AG09309 (cell line): ENCODE measurements at places on chromosomes 12 and 14.

- DNase-seq = no peak
Measured at GRCh38 chr12:77728018-77728417, 102.7 kb upstream of the NAV3 start.

DNA sequence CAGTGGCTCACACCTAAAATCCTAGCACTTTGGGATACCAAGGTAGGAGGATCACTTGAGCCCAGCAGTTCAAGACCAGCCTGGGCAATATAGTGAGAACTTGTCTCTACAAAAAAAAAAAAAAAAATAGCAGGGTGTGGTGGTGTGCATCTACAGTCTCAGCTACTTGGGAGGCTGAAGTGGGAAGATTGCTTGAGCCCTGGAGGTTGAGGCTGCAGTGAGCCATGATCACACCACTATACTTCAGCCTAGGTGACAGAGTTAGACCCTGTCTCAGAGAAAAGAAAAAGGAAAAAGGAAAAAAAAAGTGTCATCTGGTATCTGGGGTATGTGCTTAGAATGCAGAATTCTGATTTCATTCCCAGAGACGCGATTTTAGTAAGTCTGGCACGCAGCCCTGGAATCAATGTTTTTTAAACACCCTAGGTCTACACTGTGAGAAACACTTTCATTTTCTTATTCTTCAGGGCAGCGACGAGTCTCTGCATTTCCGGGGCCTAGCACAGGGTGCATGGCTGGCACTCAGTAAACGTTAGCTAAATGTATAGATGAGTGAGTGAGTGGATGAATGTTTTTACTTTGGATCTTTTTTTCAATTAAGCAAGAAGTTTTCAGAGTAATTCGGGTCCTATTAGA, 243.8 kb upstream of the PWP1 start:
- no peak for DNase-seq

- no peak for DNase-seq
Measured at GRCh38 chr14:101223127-101223526, 319.6 kb upstream of the RTL1 start.

- DNase-seq = no peak
Measured at GRCh38 chr12:112801055-112801454, 9.5 kb downstream of the RPH3A start.

DNA sequence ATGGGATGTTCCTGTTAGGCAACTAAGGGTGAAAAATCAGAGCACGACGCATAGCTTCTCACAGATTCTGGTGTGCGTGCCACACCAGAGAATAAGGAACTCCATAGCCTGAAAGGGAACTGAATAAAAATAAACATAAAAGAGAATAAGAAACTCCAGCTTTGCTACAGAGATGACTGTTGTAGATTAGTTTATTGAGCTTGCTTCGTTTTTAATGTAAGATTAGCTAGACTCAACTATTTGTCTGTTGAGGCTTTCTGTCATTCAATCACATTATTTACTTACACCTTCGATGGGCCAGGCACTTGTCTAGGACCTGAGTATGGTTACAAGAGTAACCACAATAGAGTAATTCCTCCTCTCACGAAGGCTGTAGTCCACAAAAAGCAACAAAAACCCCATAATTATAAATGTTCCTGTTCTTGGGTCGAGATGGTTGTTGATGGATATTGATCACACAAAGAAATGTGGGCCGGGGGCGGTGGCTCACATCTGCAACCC, 807 bp upstream of the ZCCHC8 start:
- no peak for DNase-seq

DNA sequence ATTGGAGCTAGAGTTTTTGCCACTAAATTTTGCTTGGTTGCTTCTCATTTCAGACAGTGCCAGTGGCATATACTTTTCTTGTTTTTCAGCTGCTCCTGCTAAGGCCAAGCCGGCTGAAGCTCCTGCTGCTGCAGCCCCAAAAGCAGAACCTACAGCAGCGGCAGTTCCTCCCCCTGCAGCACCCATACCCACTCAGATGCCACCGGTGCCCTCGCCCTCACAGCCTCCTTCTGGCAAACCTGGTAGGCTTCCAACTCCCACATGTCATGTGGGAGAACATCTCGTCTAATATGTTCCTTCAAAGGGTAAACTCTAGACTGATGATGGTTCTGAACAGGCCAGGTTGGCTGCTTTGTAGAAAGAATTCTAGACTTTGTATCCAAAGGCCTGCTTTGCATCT, 11.0 kb downstream of the DLST start:
- no peak for DNase-seq

DNA sequence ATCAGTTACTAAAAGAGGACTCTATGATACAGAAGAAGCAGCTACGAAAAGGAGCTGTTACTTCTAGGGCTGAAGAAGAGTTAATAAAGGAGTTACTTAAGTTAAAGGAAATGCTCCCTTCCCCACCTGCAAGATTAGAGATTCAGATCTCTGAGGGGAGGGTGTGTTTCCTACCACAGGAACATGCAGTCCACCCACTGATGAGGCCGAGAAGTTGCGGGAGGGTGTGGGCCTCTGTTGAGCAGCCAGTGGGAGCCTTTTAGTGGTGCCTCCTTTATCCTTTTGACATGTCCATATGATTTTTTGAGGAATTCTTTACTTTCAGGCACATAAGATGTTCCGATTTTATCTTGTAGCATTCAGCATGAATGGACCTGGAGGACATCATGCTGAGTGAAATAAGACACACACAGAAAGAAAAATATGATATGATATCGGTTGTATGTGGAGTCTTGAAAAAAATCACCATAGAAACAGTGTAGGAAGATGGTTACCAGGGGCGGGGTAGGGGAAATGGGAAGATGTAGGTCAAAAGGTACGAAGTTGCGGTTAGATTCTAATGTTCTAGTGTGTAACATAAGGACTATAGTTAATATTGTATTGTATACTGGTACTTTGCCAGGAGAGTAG, 4.4 kb upstream of the M6PR start:
- DNase-seq = no peak

DNA sequence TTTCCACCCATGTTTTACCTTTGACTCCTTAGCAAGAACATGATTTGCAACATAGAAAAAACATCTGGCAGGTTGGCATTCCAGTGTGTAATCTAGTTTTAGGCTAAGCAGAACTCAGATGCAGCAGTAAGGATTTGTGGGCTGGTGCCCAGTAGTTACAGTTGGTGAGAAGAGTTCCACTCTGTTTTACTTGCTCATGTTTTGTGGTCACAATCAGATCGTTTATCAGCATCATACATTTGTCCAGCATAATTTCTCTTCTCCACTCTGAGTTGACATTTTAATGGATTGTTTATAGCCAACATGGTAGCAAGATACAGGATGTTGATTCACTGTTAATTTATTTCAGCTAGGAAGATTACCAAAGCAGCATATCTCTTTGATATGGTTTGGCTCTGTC, 120.0 kb downstream of the PDE6H start:
- DNase-seq = no peak

- no peak for DNase-seq
Measured at GRCh38 chr12:64218597-64218996, 3.5 kb downstream of the KICS2 start.

- peak; percentile 41 for DNase-seq
Measured at GRCh38 chr12:5441497-5442236, 9.8 kb downstream of the NTF3 start.

- DNase-seq = no peak
Measured at GRCh38 chr12:93005928-93006392, 76.9 kb upstream of the EEA1 start.

DNA sequence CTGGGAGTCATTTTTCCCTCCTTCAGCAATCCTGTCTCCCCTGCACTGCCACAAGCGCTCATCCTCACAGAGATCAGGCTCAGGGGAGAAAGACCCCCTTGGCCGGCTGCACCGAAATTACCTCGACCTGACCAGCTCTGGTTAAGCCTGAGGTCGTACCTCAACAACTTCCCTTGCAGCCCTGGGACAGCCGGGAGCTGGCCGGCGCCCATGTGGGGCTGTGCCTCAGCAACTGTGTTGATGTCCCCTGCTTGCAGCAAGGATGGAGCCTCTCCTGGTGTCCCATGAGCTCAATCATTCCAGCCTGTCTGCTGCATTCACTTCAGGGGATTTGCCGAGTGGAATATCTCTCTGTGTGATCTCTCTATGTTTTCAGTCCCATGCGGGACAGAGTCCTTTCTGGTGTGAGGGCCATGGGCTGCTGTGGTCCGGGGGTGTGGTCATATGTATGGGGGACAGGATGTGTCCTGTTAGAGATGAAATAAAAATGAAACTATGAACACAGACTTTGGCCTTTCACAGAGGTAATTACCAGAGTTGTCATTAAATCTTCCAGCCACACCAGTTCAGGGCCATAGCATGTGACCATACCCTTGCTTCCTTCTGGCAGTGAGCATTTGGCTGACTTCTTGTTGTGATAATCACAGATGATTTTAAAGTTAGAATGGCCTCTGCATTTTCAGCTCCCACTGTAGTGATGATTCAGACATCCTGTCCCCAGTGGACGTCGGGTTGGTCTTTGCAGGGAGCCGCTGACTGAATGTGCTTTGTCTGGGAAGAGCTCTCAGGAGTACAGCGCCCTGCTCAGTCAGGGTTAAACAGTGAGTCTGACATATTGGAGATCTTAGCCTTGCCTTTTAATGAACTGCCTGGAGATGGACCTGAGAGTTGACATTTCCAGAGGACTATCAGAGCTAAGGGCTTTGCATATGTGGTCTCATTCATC, 405.9 kb downstream of the AACS start:
- no peak for DNase-seq

DNA sequence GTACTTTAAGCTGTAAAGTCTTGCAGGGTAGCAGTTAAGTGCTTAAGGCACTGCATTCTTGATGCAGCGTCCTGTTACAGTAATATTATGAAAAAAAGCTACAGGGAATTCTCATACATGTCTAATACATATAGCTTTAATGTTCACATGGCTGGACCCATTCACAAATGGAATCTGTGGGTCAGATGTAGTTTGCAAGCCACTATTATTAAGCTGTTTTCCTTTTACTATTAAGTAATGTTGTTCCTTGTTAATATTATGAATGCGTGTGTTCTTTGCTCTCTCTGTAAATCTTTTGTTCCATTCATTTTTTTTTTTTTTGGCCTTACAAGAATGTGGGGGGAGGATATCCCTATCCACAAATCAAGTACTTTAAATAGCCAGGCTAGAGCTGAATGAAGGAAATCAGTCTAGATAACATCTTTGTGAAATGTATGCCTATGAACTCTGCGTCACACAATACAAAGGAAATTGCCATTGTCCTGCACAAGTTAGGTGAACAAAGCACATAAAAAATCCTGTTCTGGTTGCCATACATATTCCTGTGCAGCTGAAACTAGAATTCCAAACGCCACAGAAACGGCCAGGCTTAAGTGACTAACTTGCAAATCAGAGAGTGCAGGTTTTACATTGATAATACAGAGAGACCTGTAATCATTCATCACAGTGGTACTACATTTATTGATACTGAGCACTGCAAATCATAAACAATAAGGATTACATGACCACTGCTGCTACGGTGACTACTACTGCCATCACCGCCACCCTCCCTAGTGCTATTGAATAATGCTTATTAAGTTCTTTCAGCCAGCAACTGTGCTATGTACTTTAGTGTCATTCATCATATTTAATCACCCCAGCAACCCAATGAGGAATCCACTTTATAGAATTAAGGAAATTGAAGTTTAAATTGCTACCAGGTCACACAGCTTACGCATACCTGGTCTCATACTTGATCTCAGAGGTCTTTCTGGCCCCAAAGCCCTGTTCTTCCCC, 111.9 kb downstream of the HMGA2 start:
- no peak for DNase-seq

GRCh38 chr12:106233011-106233410, 14.8 kb downstream of the CKAP4 start:
- DNase-seq = no peak

DNA sequence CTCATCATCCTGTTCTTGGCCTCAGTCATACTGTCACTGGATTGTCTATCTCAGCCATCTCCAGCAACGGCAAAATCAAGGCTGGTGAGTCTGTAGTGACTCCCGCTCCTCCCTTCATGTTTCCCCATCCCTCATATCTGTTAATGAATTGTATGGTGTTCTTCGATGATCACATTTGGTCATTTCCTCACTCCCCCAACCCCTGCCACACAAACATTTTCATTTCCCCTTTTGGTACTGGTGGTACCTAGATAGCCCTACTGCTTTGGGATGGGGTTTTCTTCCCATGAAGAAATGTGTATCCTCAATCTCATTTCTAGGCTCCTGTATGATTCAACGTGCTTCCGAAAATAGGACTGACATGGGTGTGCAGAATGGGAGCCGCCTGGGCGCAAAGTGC, 2.7 kb upstream of the KLHL33 start:
- DNase-seq = no peak

GRCh38 chr12:27105746-27106536, 23.6 kb upstream of the C12orf71 start:
- DNase-seq = no peak

GRCh38 chr12:49930515-49931288, 19.8 kb upstream of the AQP2 start:
- no peak for DNase-seq

- DNase-seq = no peak
Measured at GRCh38 chr12:123475246-123475703, 17.3 kb downstream of the SNRNP35 start.

- DNase-seq = no peak
Measured at GRCh38 chr12:103696101-103696500, 109.0 kb downstream of the STAB2 start.

DNA sequence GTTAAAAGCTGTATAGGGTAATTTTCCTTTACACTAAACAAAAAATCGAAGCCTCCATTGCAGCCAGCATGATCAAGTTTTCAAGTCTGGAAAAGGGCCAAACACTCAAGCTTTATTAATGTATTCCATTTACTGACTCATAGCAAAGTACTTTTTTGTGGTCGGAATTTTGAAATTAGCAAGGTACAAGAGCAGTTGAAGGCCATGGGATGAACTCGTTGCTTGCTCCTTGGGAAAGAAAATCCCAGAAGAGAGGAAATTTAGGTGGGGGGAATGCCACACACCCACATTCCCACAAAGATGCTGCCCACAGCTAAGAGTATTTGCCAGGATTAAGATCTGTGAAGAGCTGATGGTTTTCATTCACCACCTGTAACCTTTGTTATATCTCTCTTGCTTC, 333.7 kb downstream of the EGLN3 start:
- DNase-seq = peak; percentile 37

DNA sequence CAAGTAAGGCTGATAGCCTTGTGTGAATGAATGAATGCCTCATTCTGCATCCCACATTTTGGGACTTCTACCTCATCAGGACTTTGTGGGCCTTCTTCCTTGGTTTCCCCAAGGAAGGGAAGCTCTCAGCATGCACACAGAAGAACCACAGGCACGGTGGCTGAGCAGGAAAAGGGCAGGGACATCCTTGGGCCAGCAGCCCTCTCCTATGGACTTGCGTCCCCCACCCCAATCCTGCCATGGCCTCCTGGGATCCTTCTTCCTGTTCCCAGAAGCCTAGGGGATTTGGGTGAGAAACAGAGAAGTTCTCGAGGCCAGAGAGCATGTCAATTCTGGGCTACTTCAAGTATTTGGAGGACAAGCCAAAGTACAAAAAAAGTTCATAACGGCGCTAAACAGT, 69.7 kb downstream of the LGMN start:
- no peak for DNase-seq
